ENCODE measurements at places on chromosomes 7 and 10.

DNA sequence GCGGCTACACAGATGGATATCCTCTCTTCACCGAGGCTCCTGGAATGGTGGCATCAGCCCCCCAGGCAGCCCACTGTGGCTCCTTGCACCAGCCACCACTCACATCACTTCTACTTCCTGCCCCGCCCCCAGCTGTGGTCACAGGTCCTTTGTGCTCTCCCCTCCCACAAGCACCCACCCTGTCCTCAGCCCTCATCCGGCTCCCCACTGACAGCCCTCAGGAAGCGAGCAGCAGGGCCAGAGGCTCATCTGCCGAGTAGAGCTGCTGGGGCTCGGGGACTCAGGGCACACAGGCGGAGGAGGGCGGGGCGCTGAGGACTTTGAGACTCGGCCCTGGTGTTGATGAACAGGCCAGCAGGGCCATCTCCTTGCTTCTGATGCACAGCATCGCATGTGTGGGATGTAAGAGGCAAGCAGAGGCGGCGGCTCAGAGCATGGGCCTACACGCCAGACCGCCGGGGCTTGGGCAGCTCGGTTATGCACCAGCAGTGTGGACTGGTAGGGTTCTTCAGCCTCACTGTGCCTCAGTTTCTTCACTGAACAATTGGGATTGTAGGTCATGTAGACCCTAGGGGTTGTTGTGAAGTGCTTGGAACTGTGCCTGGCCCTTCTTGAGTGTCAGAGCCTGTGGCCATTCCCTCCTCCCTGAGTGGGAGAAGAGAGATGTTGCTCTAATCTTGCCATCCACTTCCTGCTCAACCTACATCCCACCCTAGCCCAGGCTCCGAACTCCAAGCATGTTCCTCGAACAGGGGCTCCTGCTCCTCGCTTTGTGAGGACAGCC, at the start of gene PRF1:
PRF1 (minus strand) TSS at position 77 of the 784 bp plus-strand sequence. CDS start 1,839 bp downstream, outside the sequence.
- peak; percentile 80 for DNase-seq

- no peak for DNase-seq
These were observed 77.0 kb upstream of the TRIM24 start for GRCh38 chr7:138382862-138383565.

GRCh38 chr10:98391065-98391464, 23.9 kb downstream of the PYROXD2 start:
- peak; percentile 7 for DNase-seq

DNA sequence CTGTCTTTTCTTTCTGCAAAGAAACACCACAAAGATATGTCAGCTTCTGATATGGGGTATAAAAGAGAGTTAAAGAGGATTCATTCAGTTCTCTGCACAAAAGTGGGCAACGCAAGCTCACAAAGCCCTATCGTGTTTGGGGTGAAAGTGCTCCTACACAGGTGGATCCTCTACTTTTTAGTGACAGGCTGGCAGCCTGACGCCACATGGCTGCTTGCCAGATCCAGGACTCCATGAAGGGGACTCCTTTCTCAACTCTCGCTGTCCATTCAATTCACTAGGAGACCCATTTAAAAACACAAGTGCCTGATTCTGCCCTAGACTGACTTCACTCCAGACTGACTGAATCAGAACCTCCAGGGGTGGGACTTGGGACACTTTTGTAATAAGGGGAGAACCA, 8.0 kb downstream of the PARP12 start:
- no peak for DNase-seq

DNA sequence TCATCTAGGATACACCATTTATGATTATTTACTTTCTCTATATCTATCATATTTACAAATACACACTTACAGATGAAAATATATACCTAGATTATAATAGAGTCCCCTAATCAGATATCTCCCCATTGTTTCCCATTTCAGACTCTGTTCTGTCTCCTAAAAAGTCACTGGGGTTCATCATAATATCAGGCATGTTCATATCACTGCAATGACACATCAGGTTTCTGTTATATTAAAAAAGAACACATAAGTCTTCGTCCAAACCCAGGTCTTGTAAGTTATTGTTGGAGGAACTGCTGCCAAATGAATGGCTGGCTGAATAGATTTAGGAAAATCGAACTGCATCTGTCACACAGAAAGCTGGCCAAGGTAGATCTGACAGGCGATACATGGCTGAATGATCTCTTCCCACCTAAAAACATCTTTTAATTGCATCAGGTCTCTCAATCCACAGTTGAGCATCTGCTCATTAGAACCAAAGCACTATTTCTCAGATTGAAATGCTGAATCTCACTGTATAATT, 178.7 kb downstream of the CACNA2D1 start:
- DNase-seq, result no peak

DNA sequence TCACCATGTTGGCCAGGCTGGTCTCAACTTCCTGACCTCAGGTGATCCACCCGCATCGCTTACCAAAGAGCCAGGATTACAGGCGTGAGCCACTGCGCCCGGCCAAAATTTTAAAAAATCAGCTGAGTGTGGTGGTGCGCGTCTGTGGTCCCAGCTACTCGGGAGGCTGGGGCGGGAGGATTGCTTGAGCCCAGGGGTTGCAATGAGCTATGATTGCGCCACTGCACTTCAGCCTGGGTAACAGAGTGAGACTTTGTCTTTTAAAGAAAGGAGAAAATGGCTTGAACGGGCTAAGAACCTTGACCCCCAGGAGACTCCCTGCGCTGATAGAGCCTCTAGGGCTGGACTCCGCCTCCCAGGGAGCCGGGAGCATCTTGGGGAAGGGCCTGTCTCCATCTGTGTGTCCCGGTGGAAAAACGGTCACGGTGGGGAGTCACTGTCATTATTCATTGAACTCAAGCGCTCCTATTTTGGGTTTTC, 760 bp upstream of the KCTD7 start:
- DNase-seq, result no peak

DNA sequence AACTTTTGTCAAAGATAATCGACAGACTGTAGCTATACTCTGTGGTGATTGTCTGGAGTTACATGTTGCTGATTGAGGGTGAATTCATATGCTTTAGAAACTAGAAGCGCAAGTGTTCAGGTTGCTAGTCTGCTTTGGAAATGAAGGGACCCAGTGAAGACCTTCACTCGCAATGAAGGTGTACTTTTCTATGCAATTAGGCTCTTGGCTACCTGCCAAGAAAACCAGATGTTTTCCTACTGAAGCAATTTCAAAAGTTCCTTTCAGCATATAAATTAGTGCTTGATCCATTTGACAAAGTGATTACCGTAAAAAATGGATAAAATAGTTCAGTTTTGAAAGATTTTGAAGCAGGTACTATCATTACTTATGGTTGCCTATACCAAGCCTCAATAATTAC, 10.0 kb upstream of the STK31 start:
- no peak for DNase-seq

- DNase-seq, result peak; percentile 14
These were observed 29.0 kb downstream of the PLAC9 start for GRCh38 chr10:80161321-80162083.

DNA sequence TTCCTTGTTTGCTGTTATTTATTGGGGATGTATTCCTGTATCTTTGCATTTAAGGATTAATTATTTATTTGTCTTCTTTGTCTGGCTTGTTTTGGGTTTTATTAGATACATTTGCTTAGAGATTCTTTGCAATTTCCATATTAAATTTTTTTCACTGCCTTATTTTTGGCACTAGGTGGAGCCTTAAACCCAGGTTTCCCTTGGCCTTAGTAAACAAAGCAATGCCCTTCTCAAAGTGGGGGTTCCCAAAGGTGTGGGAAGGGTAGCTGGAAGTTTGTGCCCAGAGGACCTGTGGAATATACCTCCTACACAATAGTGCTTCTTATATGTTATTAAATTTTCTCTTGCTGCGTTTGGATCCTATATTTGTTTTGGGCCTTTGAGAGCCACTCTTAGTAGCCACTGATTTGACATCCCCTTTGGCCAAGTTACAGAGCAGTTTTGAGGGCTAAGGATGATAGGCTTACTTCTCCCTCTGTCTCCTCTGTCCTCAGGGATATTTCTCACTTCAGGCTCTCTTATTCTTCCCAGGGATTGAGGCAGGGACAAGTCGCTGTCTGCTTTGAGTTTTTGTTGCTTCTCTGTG, 162.3 kb downstream of the ITGB1 start:
- peak; percentile 29 for DNase-seq

- DNase-seq, result no peak
These were observed 724.2 kb upstream of the CELF2 start for GRCh38 chr10:10293481-10293951.

GRCh38 chr7:28296571-28297483, 115.5 kb upstream of the CREB5 start:
- peak; percentile 15 for DNase-seq

DNA sequence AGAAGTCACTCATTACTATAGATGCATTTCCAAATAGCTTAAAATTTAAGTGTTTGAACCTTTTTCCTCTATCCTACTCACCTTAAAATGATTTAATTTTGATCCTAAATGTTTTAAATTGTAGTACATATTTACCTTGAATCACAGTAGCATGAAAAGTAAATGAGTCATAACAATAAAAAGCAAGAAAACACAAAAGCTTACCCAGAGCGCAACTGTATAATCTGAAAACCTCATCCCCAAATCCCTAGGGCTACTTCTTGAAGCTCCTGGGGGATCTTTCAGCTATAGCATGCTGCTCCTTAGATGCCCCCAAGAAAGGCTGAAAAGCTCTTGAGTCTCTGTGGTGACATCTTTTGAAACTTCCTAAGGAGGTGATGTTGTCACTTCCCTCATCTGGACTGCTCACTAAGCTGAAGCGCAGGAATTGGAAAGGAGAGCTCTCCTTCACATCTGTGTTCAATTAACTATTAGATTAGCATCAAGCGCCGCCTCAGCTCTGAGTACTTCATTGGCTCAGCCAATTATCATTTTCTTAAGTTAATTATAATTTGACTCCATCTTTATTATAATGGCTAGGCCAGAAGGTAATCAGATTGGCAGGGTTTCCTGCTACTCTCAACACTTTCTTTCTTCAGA, 60.2 kb downstream of the SEMA3E start:
- DNase-seq, result no peak

GRCh38 chr7:39926111-39926510, 23.9 kb upstream of the CDK13 start:
- DNase-seq, result no peak

- no peak for DNase-seq
These were observed 52.1 kb downstream of the PNLIPRP2 start for GRCh38 chr10:116672891-116673290.

DNA sequence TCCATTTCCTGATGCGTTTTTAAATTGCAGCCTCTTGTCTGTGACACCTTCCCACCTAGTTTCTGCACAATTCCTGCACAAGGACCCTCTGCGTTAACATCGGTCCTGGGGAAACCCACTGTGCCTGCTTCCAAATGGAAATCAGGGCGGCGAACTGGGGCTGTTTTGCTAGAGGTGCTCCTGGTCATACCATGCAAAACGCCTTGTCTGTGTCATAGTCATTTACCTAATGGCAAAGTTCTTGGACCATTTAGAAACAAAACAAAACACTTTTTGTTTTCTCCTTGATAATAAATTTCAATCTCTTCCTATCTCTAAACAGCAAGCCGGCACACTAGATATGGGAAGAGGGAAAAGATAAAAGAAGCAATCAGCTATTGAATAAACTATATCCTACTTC, 206.9 kb upstream of the KLF14 start:
- DNase-seq, result no peak

DNA sequence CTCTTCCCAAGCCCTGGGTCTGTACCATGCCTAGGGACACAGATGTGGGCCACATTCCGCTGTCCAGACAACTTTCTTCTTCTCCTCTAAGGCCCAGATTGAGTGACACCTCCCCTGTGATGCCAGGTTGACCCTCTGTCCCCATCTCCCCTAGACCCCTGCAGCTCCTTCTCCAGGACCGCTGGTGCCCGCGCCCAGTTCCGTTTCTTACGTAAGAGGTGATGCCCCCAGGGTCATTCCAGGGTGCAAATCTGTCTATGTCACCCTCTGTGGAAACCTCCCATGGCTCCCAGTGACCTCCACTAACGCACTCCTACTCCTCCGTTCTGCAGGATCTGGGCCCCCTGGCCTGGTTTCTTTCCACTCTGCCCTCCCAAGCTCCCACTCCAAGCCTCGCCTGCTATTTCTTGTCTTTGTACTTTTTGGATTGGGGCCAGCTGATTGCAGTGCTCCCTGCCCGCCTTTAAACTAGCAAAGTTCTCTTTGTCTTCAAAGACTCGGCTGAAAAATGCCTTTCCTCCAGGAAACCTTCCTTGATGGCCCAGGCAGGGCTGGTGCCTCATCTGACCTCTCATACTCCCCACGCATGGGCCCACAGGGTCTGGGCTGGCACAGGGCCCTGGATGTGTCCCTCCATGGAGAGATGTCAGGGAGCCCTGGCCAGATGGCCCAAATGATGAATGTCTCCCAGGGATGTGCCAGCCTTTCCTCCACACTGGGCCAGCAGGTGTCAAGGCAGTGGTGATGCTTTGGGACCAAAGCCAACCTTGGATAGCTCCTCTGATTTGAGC, 21.3 kb upstream of the ELN start:
- no peak for DNase-seq

GRCh38 chr7:107494884-107495283, 25.0 kb downstream of the GPR22 start:
- no peak for DNase-seq
